NCI-H446 (cell line): ENCODE measurements at places on chromosomes 2 and 18.

DNA sequence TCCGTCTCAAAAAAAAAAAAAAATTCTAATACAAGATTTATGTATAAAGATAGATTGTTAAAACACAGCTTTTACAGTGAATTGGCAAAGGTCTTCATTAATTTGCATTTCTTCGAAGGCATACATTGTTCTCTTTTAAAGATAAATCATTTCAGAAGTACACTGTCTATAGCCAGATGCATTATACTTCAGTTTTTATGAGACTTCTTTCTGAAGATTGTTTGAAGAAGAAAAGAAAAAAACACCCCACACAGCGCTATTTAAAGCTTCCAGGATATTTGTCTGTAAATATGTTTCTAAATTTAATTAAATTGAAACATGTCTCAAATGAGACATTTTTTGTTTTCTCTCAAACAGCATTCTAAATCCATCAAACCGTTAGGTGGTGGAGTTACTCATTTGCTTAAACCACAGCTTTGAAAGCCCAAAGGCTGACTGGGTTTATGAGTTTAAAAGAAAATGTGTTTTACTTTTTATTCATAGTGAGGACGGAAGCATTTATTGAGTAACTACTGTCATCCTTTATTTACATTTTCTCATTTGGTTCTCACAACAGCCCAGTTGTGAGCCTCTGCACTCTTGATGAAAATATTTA lies 42.4 kb upstream of the C1GALT1C1L start:
- DNase-seq, result no peak

DNA sequence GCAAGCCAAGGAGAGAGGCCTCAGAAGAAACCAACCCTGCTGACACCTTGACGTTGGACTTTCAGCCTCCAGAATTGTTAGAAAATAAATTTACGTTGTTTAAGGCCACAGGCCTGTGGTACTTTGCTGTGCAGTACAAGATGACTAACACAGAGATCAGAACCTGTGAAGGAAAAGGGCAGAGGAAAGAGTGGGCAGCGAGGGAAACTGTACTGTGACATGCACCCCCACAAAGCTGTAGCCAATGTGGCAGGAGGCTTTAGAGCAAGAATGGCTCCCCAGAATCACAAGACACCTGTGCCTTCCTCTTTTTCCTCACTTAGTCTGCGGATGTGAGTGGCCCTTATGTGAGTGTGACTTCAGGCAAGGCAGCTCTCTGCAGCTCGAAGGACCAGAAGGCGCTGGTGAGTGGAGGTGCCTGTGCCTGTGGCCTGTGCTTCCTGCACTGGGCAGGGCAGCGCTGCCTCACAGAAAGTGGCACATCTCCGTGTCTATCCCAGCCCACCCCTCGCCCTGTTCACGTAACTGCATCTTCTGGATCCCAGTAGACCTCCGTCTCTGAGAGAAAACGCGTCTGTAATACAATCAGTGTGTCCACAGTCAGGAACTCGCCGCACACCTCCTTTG lies 89.5 kb downstream of the MRPS9 start:
- no peak for DNase-seq

GRCh38 chr2:11073251-11073650 lies 82.0 kb upstream of the SLC66A3 start:
- no peak for DNase-seq

GRCh38 chr18:60485201-60485600 lies 112.6 kb upstream of the MC4R start:
- no peak for DNase-seq

DNA sequence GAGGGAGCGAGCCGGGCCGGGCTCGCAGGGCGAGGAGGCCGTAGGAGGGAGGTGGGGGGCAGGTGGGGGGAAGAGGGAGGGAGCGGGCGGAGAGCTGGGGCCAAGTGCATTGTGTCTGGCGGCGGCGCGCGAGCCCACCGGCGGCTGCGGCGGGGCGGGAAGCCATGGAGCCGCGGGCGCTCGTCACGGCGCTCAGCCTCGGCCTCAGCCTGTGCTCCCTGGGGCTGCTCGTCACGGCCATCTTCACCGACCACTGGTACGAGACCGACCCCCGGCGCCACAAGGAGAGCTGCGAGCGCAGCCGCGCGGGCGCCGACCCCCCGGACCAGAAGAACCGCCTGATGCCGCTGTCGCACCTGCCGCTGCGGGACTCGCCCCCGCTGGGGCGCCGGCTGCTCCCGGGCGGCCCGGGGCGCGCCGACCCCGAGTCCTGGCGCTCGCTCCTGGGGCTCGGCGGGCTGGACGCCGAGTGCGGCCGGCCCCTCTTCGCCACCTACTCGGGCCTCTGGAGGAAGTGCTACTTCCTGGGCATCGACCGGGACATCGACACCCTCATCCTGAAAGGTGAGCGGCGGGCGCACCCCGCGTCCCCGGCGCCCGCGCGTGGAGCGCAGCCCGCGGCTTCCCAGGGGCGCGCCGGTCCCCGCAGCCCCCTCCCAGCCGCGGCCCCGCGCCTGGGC lies at the start of gene TMEM178A:
TMEM178A (plus strand) TSS at position 107 of the 680 bp plus-strand sequence; CDS start at position 165, 58 bp downstream.
- DNase-seq, result no peak

- no peak for DNase-seq
Measured at GRCh38 chr2:143468341-143468888, 339.2 kb downstream of the ARHGAP15 start.

GRCh38 chr2:43226558-43226954 lies at the start of gene ZFP36L2:
Gene ZFP36L2, minus strand, starts transcription at chr2:43226606. Its CDS starts 291 bp downstream, at chr2:43226315.
- peak; percentile 85 for DNase-seq

DNA sequence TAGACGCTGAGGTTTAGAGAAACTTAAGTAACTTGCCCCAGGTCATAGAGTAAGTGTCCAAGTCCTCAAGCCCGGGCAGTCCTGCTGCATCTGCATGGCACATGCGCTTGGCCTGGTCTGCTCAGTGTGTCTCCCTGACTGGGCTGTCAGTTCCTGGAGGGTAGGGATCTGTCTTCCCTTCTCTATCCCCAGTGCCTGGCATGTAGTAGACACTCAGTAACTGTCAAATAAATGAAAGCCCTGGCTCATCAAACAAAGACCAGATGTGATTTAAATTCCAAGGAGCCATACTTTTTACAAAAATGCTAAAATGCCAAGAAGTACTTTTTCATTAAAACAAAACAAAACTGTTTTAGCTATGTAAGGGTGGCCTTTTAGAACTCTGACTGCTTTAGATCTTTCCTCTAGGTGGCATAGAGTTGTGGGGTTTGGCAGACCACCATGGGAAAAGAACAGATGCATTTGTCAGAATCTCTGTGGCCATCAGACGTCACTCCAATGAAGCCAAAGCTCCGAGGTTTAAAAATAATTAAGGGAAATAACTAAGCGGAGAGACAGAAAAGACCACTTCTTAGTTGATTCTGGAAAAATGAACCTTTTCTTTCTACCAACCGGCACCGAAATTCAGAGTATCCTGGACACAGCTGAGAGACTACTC lies 34.0 kb downstream of the EPAS1 start:
- no peak for DNase-seq

DNA sequence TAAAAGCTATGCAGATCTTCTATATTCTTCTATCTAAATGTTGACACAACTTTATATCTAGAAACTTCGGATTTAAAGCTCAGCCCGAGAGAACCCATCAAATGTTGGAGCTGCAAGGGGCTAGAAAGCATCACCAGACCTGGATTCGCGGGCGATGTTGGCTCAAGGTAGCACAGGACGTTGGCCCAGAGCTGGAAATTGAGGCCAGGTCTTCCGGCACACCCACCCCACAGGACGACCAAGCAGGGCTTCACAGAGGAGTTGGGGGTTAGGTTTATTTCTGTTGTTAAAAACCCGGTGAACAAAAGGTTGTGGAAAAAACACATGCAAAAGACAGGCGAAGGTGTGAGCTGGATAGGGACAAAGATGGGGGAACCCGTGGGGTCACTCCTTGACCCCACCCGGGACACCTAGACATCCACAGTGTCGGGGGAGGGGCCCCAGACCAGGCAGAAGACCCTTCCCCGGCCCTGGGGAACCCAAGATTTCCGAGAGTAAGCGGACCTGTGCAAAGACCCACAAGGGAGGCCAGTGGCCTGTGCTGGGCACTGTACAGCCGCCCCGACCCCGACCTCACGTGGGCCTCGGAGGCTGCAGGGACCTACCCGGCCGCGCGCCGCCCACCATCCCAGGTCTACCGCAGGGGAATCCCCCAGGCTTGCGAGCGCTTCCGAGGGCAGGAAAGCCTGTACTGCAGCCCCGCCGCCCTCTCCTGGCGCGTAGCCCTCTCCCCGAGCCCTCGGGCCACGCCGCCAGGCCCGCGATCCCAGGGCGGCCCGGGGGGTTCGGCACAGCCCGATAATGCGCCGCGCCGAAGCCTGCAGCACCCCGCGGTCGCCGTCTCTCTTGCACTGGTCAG lies 1.8 kb upstream of the AGBL5 start:
- peak; percentile 68 for DNase-seq

DNA sequence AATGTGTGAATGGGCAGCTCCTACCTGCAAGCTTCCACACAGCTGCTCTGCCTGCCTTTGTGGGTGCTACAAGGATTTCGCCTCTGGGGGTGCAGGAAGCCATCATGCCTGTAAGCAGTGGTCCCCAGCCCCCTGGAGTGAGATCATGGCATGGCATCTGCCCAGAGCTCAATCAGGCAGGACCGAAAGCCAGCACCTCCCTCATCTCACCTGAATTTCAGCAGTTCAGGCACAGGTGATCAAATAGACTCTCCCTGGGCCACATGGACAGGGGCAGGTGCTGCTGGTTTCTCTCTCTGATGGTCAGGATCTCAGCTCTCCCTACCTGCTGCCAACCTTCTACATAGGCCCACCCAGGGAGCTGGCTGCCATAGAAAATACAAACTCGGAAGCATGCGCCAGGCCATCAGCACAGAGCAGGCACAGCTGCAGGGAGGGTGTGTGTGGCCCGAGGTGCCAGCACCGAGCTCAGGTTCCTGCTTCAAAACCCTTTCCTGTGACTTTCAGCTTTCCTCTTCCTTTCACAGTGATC lies 133.2 kb upstream of the ID2 start:
- no peak for DNase-seq

- no peak for DNase-seq
Measured at GRCh38 chr2:45024600-45025291, 15.5 kb upstream of the SIX2 start.

- no peak for DNase-seq
Measured at GRCh38 chr2:56217106-56217505, 33.3 kb downstream of the CCDC85A start.

GRCh38 chr2:213429516-213429915 lies 145.3 kb downstream of the SPAG16 start:
- no peak for DNase-seq

DNA sequence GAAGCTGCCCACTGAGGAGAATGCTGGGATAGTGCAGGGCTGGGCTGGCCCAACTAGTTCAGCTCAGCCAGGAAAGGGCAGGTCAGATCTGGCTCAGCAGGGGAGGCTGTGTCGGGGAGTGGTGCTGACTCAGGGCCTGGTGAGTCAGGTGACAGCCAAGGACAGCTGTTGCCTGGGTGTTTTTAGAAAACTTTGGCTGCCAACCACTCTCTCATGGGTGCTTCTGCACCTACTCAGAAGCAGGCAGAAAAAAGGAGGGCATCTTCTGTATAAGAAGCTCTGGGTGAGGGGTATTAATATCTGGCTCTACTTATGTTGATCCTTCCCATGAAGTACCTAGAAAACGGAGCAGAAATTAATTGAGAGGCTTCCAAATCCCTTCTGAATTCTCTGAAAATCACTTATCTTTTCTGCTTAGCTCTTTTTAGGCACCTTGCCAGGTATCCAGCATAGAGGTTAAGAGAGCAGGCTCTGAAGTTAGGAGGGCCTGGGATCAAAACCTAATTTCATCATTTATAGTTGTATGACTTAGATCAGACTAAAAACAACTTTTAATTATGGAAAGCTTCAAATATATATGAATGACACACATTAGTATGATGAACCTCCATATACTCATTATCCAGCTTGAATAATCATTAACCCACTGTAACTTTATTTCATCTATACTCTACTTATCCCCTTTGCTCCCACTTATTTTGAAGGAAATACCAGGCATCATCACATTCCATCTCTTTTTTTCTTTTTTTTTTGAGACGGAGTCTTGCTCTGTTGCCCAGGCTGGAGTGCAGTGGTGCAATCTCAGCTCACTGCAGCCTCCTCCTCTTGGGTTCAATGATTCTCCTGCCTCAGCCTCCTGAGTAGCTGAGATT lies 15.5 kb upstream of the RAB10 start:
- DNase-seq, result peak; percentile 74

DNA sequence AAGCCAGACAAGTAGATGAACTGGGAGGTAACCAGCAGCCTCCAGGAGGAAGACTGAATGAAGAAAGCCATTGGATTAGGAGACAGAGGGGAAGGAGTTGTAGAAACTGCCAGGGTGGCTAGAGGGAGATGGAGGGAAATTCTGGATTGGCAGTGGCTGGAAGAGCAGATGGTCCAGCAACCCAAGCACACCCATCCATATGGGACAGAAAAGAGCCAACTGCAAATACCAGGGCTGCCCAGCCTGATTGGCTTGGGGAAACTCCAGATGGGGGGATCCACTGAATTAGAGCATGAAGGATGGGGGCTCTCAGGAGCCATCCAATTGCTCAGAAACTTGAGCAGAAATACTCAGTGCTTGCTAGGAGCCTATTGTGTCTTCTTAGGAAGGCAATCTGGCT lies 173.5 kb upstream of the EPB41L3 start:
- no peak for DNase-seq

DNA sequence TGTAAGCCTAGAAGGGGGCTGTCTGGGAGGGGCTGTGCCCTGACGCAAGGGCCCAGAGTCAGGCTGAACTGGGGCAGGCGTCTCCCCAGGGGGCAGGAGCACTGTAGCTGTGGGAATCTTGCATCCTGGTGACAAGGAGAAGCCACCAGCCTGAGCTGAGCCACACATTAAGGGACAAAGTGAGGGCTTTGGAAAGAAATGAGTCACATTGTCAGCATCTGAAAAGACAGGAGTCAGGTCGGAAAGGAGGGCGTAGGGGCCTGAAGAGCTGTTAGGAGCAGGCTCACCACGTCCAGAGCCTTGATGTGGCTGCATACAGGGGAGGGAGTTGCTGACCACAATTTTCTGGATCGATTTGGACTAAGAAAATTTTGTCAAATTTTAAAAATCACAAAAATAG lies 298.6 kb downstream of the CYP26B1 start:
- DNase-seq, result no peak

DNA sequence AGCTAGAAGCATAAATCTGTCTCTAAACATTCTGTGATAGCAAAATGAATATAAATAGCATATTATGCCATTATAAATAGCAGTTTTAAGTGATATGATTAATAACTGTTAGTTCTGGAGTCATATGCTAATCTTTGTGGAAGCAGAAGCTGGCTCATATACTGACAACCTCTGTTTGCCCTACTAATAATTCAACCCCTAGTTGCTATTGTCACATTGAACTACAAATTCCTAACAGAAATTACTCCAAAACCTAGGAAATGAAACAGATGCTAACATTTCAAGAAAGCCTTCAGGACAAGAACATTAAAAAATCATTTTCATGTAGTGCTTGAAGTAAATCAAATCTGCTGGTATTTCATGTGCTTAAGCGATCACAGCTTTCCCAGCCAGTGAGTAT lies 28.2 kb downstream of the CALCRL start:
- DNase-seq, result no peak

DNA sequence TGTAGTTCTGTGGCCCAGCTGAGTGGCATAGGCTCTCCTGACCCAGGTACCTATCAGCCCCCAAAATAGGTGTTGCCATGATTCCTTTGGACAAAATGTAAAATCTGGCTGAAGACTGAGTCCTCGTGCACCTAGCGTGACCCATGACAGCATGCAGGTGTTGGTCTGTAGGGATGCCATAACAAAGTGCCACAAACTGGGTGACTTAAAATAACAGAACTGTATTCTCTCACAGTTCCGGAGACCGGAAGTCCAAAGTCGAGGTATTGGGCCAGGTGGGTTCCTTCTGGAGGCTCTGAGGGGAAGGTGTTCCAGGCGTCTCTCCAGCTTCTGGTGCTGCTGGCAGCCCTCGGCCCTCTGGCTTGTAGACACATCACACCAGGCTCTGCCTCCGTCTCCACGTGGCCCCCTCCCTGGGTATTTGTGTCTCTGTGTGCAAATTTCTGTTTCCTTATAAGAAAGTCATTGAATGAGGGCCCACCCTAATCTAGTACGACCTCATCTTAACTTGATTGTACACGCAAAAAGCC lies 34.5 kb downstream of the LRRFIP1 start:
- DNase-seq, result no peak
